HS-27A (cell line): ENCODE measurements at places on chromosomes 3 and 15.
A peak's percentile ranks its signal among the peaks of the same experiment; 100 is the strongest.

- peak; percentile 35 for DNase-seq
These were observed 30.4 kb downstream of the NXPE3 start for GRCh38 chr3:101809178-101810021.

- peak; percentile 87 for DNase-seq
These were observed 45.1 kb upstream of the PLXND1 start for GRCh38 chr3:129651435-129652202.

GRCh38 chr15:94066046-94066445 lies 165.3 kb upstream of the MCTP2 start:
- DNase-seq, result no peak

DNA sequence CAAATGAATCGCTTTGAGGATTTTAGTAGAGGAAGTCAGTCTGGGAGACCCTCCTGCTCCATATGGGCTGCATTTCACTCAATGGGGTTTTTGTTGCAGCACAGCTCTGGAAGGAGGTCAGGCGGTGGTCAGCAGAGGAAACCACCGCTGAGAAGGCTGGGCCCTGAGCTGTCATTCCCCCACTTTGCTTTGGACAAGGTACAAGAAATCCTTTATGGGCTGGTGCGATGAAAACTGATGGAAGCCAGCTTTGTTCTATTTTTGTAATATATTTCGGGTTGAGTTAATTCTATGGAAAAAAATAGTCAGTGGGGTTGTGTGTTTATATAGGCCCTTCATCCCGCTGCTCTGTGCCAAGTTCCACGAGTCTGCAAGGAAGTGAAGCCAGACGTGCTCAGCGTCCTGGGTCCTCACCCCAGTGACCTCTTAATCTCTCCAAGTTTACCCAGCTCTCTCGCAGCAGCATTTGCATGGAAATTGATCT lies 157.1 kb upstream of the TMC3 start:
- no peak for DNase-seq

DNA sequence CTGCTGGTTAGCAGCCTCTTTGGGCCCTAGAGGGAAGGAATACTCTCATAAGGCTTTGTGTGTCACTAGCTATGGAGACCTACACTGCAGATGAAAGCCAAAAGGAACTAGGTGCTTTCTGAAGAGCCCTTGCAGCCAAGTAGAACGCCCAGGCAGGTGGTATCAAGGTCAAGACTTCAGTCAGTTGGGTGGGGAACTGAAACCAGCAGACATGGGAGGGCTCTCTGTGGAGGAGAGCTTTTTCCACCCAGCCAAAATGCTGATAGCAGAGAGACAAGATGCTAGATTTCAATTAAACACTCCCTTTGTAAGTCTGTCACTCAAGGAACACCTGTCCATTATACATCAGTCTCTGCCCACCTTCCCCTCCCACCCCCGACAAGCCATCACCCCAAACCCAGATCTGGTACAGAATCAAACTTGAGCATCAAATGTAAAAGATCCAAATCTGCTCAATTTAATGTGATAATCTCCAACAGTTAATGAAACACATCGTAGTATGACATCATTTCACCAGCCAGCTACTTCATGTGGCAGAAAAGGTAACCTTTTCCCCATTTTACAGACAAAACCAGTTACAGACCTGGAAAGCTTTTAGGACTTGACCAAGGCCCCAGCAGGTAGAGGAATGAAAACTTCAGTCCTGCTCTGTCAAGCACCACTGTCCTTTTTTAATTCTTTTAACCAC lies 14.6 kb downstream of the MRPS25 start:
- DNase-seq, result no peak

GRCh38 chr3:34132069-34132692 lies 333.8 kb downstream of the PDCD6IP start:
- DNase-seq, result no peak

- DNase-seq, result no peak
These were observed 184.3 kb downstream of the CDIN1 start for GRCh38 chr15:36763685-36764084.

DNA sequence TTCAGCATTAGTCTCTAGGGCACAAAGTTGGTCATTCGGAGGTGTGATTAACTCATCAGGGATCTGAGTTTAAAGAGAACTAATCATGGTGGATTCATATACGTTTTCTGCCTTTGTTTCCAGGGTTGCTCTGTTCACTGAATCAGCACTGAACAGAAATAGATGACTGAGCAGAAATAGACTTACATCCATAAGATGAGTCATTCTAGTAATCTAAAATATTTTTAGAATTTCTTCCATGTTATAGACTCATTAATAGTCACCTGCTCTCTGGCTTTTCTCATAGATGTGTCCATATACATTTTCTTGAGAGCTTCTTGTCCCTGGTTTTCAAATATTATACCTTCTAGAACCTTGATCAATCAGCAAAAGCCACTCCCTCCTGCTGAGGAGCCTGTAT lies 837.6 kb upstream of the DPPA4 start:
- DNase-seq, result no peak

- DNase-seq, result no peak
These were observed 149.0 kb upstream of the TLE3 start for GRCh38 chr15:70246623-70247220.

GRCh38 chr15:94348084-94348483 lies 116.7 kb downstream of the MCTP2 start:
- DNase-seq, result no peak

- DNase-seq, result no peak
These were observed at the start of gene ADCY5 for GRCh38 chr3:123448536-123449101. ADCY5 (minus strand) TSS chr3:123449090; CDS start chr3:123448545, 545 bp downstream.

DNA sequence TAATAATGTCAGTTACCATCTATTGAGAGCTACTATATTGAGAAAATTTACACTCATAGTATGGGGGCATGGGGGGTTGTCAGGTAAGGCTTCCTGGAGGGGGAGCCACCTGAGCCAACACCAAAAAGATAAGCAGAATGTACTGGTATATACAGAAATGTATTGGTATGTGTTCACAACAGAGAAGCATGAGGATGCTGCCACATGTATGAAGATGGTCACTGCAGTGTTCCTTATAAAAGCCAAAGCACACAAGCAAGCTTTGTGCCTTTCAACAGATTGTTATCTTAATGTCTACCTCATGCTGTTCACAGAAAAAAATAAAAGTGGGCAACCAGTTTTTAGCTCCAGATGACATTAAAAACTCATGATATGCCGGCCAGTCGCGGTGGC lies 149.0 kb downstream of the MAGI1 start:
- no peak for DNase-seq

DNA sequence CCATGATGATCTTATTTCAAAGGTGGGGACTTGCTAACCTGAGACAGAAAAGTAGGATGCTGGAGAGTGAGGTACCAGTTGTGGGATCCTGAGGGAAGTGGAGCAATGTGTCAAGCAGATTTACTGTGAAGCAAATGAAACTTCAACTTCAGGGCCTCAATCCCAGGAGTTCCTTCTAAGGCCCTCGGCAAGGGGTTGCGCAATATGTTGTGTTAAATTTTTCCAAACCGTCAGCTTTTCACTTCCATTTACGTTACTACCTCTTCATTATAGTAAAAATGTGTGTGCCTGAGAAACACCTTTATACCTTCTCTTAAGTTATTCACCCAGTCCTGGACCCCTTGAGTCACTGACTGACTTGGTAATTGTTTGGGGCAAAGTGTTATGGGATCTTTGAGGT lies 42.5 kb upstream of the KCNH8 start:
- no peak for DNase-seq

DNA sequence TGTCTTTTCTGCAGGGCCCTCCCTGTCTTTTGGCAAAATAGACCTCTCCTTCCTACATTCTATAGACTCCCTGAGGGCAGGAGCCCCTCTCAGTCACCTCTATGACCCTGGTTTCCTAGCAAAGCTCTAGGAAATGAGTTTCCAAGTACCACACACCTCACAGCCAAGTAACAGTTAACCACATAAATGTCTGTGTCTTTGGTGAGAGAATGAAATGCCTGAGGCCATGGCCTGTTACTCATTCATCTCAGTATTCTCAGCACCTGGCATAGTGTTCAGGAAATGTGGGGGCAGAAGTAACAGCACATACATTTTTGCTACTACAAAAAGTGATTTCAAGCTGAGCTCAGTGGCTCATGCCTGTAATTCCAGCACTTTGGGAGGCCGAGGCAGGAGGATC lies 21.0 kb downstream of the RFT1 start:
- DNase-seq, result no peak

GRCh38 chr15:93418566-93418965 lies 329.6 kb upstream of the RGMA start:
- DNase-seq, result no peak

DNA sequence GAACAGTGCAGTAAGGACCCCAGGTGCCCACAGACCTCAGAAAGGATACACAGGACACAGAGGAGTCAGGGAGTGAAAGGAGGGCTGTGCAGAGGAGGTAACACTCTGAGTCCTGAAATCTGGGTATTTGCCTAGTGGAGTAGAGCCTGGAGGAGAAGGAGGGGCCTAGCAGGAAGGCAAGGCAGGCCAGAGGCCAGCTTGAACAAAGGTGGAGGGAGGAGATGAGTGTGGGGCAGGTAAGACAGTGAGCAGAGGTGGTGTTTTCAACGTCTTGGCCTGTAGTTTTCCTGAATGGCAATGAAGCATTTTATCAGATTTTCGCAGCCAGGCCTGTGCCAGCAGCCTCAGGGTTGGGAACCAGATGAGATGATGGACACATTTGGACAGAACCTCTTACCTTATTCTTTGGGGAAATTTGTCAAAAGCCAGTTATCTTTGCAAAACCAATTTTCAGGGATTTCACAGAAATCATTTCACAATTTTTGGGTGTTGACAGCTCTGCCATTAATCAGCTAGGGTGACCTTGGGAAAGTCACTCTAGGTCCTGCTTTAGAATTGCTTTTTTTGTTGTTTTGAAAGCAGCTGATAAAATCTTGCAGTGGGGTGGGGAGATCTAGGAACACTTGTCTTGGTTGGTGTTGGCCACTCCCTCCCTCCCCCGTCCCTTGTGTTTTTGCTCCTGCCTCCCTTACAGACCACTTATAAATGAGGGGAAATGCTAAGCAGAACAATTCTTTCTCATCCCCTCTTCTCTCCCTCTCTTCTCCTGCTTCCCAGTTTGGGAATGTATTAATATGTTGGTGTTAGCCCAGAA lies 38.4 kb downstream of the SPSB4 start:
- DNase-seq, result no peak

DNA sequence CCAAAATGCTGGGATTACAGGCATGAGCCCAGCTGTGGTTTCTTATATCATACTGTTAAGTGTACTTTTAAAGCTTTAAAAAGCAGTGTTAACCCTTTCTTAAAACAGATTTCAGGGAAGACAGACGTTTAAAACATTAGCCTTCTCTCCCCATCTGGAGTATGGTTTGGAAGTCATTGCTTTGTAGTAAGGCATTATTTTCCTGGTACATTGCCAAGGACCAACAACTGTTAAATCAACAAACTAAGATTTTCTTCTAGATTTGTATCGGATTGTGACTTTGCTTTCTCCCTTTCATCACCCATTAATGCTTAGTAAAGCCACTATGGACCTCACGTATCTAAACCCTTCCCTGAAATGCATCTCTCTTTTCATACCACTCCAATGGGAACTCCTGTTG lies 50.5 kb downstream of the UBE2E1 start:
- DNase-seq, result no peak

DNA sequence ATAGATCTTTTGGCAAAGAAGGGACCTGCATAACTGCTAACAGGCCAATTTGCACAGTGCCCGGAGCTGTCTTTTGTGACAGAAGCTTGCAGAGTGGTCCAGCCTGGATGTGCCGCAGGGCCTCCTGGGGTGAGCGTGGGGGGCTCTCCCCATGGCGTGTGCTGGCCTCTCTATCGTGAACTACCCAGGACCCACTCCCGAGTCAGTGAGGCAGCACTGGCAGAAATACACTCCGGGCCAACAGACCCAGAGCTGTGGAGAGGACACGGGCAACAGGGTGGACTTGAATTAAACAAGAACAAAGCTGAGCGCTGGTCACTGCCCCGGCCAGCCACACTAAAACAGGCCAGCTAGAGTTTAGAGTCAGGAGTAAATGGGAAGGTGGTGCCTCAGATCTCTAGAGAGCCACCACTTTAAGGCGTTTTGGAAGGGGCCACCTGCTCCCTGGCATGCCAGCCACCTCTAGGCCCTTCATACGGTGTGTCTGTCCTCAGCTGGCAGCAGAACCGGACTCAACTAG lies 152.1 kb downstream of the KLF13 start:
- DNase-seq, result no peak

DNA sequence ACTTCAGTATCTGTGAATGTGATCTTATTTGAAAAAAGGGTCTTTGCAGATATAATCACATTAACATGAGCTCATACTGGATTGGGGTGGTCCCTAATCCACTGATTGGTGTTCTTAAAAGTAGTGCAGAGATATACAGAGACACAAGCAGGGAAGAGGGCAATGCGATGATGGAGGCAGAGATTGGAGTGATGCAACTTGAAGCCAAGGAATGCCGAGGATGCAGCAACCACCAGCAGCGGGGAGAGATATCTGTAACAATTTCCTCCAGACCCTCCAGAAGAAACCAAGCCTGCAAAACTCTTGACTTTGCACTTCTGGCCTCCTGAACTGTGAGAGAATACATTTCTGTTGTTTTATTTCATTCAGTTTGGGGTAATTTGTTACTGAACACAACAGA lies 171.0 kb upstream of the MBNL1 start:
- no peak for DNase-seq

GRCh38 chr3:79769229-79769628 lies 1.4 kb upstream of the ROBO1 start:
- no peak for DNase-seq

- DNase-seq, result no peak
These were observed 163.1 kb downstream of the MYRIP start for GRCh38 chr3:39972508-39972907.

DNA sequence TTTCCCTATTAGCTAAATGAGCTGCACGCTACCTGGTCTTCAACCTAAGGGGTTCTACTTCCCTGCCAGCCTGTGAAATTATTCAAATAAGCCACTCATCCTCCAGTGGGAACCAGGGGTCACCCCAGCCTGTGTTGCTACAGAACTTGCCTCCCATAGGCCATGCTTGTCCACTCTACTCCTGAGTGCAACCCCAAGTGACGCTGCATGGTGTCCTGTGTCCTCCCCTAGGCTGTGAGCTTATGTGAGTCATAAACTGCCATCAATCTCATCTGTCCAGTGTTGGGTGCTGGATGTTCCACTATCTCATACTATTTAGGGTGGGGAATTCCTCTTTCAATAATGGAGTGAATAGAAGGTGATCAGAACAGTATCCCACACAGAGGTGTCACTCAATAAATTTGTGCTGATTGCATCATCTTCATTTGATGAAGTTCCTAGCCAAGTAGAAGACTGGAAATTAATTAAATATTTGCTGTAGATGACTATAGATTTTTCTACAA lies 49.8 kb upstream of the SSR3 start:
- DNase-seq, result no peak
